Caco-2 (cell line): ENCODE measurements at places on chromosomes 2 and 18.

DNA sequence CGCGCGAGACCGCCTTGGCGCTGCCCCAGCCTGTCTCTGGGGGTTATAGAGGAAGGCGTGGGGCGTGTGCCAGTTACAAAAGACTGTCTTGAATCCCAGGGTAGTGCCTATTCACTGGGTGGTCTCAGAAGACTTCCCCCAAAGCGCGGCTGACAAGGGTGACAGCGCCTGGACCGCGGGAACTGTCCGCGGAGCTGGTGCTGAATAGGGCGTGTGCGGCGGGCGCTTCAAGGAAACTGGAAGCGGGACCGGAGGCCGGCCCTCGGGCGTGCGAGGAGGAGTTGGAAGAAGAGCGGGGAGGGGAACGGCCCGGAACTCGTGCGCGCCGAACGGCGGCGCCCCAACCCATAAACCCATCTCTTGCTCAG is 2.3 kb downstream of the EGR4 start:
- DNase-seq, result no peak

- DNase-seq, result no peak
Measured at GRCh38 chr2:50770299-50770698, 261.6 kb downstream of the NRXN1 start.

- no peak for DNase-seq
Measured at GRCh38 chr2:4454907-4455306, 751.5 kb downstream of the DCDC2C start.

DNA sequence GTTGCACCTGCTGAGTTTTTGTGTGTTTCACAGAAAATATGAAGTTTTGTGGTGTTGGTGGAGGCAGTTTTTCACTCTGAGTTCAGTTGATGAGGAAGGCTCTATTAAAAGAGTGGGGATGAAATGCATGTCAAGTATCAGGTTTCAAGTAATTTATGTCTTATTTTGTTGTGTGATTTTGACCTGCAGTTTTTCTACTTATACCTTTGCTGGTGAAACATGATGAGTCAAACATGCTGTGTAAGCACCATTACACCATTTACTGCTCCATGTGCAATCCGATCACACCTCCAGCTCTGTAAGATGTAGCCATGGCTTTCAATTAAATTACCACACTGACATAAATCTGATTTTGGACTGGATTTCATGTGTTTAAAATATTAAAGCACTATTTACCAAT is 174.5 kb upstream of the ZEB2 start:
- no peak for DNase-seq

- DNase-seq, result no peak
Measured at GRCh38 chr2:127929449-127929848, 43.7 kb upstream of the AMMECR1L start.
